ENCODE measurements at places on chromosomes 1 and 21.

DNA sequence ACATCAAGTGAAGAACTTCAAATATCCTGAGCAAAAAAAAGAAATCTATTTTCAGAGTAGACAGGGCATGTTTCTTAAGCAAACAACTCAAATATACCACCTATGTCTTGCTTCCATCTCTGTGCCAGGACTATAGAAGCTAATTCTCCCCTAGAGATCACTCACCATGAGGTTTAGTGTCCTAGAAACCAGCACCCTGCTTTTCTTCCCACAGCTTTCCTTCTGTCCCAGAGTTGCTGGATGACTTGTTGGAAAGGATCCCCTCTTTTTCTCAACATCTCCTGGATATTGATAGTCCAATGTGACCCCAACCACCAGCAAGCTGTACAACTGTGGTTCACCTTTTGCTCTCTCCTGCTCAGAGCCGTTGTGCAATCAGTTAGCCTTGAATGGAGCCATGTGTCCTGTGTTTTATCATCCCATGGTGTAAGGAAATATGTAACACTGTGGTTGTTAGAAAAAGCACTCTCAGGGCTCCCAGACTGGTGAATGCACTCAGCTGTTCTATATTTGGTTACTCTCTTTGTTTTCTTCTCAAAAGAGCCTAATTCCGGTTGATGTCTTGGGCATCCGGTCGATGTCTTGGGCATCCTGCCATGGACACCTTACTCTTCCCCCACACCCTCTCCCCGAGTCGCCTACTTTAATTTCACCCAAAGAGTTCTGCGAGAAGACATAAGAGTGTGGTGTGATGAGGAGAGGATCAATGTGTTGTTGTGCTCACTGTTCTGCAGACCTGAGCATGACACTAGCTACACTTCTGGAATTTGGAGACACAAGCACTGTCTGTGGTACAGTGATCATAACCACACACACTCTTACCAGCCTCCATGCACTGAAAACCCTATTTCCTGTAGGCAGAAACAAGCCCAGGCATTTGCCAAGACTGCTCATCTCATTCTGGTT is 1.7 kb downstream of the TNFSF4 start:
- DNase-seq = no peak

DNA sequence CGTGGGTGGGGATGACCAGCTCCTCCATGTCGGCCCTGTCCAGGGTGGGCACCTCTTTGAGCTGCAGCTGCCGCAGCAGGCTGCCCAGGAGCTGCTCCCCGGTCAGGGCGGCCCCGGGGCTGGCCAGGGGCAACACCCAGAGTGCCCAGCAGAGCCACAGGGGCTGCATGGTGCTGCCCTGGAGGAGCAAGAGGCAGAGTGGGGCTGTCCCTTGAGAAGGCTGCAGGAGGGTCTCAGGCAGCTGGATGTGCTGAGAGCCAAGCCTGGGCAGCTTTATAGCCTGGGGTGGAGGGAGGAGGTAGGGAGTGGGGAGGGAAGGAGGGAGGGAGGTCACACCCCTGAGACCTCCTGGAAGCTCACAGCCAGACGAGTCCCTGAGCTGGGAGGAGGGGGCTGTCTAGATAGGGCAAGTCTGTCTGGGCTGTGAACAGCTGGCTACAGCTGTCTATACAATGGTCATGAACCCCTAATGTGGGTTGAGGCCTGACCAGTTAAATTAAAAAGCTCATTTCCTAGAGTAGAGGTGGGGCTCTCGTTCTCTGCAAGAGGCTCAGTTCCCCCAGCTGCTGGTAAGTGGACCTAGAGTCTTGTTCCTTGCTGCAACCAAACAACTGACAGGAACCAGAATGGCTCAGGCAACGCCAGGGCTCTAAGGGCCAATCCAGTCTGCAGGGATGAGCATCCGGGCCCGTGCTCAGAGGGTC is at the start of gene LEFTY1:
Gene LEFTY1, minus strand, starts transcription at position 249 of the 704 bp plus-strand sequence. Its CDS starts 80 bp downstream, at position 169.
- DNase-seq = no peak

- DNase-seq = no peak
Observed at GRCh38 chr1:109787211-109787844, 23.6 kb upstream of the EPS8L3 start.

GRCh38 chr1:206864939-206865671 is at the start of gene IL20:
IL20 (plus strand) TSS chr1:206865623; CDS start chr1:206865853, 230 bp downstream.
- peak; percentile 84 for DNase-seq

DNA sequence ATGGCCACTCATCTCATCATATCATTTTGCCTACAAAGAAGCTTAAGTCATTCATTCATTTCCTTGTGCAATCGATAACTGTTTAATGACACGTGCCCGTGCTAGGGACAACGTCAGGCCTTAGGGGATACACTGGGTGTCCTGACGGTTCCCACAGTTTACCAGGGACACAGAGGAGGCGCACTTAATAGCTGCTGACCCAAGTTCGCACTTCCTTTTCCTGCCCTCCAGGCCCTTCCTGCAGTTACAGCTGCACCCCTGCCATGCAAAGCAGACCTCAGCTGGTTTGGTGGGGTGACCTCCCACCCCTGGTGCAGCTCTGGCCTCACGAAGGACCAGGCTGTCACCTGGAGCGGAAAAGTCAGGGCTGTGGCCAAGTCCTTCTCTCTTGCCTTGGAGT is 4.2 kb downstream of the SPATA21 start:
- peak; percentile 55 for DNase-seq

GRCh38 chr1:114482585-114482984 is 28.4 kb downstream of the TRIM33 start:
- DNase-seq = peak; percentile 72

GRCh38 chr21:43691086-43691795 is 27.7 kb upstream of the PDXK start:
- DNase-seq = no peak

- DNase-seq = no peak
Observed at GRCh38 chr1:210978974-210979354, 155.0 kb downstream of the KCNH1 start.

GRCh38 chr1:25090707-25091422 is 141.4 kb downstream of the SYF2 start:
- no peak for DNase-seq

DNA sequence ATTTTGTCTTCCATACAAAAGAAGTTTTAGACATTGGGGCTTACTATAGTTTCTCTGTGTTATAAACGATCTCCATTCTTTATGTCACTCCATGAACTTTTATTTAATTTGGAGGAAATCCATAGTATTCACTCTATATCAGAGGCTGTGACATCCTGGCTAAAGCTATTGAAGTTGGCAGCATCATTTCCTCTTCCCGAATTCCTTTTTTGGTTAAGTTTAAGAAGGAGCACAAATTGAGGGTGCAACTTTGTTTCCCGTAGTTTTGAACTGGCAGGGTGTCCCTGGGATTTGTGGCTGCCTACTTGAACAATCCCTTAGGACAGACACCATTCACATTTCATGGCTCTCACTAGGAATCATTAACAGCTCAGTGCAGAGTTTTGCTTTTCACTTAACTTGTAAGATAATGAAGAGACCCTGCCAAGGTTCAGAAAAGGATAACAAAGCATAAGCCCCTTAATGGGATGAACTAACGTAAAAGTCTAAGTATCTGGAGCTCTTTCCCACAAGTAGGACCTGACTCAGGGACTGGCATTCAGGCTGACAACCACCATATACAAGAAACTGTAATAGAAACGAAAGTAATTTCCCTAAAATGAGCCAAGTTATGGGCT is 13.9 kb downstream of the S1PR1 start:
- no peak for DNase-seq

DNA sequence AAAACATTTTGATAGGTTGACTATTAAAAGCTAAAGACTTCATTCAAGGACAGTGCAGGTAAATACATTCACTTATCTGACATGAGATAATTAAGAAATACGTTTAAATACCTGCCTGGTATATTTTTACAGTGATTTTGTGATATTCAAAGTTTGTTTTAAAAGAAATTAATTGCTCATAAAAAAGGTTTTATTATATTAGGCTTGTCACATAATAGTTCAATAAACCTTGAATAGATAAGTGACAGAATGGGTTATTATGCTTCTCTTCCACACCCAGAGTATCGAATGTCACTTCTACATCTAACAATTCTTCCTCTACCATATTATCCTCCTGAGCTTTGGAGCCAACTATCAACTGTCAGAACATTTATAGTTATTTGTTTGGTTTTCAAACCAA is 60.0 kb downstream of the LTN1 start:
- no peak for DNase-seq

DNA sequence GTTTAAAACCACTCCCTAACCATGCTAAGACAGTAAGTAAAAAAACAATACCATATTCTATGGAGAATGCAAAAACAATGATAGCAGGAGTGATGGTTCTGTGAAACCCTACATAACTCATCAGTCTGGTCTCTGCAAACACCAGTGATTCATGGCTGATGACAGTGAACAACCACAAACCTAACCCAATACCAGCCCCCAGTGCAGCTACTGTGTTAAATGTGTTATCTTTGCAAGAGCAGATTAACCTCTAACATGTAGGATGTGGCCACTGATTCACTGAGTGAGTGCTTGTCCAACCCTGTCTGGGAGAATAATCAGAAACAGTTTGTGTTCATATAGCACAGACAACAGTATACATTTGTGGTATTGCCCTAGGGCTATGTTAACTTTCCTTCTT is 100.2 kb upstream of the COG2 start:
- no peak for DNase-seq

DNA sequence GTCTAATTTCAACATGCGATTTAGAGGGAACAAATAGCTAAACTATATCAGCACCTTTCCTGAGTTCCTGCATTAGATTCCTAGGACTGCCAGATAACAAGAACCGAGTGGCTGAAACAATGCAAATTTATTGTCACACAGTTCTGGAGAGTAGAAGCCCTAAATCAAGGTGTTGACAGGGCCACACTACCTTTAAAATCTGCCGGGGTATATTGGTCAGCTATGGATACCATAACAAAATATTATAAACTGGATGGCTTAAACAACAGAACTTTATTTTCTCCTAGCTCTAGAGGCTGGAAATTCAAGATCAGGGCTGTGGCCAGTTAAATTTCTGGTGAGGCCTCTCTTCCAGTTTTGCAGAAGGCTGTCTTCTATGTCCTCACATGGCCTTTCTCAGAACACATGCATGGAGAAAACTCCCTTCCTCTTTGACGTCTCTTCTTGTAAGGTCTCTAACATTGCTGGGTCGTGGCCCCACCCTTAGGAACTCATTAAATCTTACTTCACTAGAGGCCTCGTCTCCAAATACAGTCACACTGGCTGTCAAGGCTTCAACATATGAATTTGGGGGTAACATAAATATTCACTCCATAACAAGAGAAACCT is 144.3 kb downstream of the FCRL5 start:
- peak; percentile 63 for DNase-seq

DNA sequence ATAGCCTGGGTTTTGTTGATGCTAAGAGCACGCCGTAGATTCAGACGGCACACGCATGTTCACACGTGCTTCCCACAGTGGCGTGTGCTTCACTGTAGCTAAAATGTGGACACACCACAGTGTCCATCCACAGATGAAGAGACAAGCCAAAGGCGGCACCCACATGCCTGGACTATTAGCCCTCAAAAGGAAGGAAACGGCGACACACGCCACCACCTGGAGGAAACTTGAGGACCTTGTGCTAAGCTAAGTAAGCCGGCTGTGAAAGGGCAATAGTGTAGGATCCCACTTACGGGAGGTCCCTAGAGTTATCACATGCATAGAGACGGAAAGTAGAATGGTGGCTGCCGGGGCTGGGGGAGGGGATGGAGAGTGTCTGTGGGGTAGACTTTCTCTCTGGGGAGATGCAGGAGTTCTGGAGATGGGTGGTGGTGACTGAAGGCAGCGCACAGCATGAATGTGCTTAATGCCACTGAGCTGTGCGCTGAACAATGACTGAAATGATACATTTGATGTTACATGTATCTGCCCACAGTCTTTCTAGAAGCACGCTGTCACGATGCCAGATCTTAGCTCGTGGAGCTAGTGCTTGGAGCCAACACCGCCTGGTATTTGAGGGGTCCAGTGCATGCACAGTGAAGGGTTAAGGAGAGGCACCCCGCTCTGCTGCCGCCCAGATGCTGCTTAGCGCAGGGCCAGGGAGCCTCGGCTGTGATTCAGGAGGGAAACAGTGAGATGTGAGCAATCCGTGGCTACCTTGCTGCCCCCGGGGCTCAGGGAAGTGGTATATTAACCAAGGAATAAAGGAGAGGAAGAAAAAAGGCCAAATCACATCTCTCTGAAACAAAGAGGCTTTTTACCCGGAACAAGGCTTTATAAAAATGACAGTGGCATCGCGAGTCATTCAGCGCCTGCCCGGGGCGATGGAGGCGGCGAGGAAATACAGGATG is 103.7 kb downstream of the PRDM16 start:
- DNase-seq = no peak

GRCh38 chr1:27528818-27529703 is 39.1 kb upstream of the WASF2 start:
- no peak for DNase-seq

- no peak for DNase-seq
Observed at GRCh38 chr1:248852481-248853405, 6.1 kb downstream of the ZNF692 start.

DNA sequence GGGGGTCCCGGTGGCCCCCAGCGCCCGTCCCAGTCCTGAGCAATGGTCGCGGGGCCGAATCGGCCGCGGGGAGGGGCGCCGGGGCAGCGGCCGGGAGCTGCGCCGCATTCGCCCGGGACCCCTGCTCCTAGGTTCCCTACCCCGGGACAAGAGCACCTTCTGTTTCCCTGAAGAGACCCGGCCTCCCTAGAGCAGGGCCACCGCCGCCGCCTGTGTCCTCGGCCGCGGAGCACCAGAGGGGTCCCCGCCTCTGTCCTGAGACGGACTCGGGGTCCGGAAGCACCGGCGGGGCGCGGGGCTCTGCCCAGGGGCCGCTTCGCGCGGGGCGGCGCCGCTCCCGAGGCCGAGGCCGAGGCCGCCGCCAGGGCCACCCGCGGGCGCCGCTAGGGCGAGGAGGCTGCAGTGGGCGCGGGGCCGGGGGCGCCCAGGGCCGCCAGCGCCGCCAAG is 157.9 kb downstream of the CASZ1 start:
- DNase-seq = no peak

- DNase-seq = no peak
Observed at GRCh38 chr1:233064988-233065387, 114.6 kb downstream of the NTPCR start.

DNA sequence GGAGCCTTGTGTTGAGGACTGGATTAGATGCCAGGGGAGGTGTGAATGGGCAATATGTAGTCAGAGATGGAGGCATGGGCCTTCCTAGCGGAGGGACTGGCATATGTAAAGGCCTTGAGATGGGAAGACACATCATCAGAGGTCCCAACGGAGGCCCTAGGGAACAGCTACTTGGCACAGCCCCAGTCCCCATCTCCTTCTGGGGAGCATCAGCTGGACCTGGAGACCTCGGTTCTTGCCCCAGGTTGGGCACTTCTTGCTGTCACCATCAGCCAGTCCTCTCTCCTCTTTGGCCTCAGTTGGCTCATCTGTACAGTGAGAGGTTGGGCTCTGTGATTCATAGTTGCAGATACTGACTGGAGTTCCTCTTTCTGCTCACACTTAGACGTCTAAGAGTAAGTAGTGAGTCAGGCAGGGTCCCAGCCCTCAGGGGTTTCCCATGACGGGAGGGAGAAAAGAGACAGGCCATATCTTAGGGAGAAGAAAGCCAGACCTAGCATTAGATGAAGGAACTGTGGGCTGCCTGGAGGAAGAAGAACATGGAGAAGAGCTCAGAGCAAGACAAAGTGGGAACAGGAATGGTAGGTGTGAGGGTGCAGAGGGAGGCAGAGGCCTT is 3.4 kb upstream of the MARCKSL1 start:
- peak; percentile 96 for DNase-seq

Measured in suppressor macrophage treated with lipopolysaccharide for 4 hours (primary cell).